ENCODE measurements at places on chromosomes 7 and 10.

GRCh38 chr7:147595042-147595441 lies 995.5 kb upstream of the C7orf33 start:
- DNase-seq, result no peak

GRCh38 chr7:35725280-35725680 lies 30.3 kb upstream of the HERPUD2 start:
- DNase-seq, result no peak

GRCh38 chr7:404812-405488 lies 114.7 kb downstream of the PDGFA start:
- no peak for DNase-seq

DNA sequence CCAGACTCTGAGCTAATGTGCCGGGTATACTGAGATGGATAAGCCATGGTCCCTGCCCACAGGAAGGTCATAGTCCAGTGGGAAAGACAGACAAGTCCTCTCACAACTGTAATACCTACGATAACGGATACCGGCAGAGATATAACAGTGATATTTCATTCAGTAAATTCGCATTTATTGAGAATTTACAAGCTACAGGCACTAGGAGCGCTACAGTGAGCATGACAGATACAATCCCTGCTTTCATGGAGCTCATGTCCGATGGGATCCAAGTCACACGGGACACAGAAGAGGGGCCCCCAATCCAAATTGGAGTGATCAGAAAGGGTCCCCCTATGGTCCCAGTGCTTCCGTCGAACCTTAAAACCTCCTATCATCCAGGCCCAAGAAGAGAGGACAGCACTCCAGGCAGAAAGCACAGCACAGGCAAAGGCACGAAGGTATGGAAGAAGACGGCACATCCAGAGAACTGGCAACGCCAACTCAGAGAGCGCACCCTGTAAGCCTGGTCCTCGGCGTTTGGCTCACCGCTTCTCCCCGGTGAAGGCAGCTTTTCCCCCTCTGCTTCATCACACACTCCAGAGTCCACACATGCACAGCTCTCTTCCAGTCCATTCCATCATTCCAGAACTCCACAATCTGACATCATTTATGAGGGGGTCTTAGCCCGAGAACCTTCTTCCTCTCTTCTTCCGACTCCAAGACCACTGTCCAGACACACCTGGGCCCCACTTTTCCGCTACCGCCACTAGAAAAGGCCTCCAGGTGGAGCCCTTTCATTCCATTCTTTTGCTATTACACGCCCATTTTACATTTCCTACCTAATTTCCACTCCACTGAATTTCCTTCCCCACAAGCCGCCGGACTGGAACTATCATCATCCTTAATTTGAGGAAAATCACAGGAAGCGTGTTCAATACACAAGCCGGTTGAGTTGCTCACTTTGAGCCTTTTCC lies 47.8 kb upstream of the NKX2-3 start:
- DNase-seq, result peak; percentile 45

DNA sequence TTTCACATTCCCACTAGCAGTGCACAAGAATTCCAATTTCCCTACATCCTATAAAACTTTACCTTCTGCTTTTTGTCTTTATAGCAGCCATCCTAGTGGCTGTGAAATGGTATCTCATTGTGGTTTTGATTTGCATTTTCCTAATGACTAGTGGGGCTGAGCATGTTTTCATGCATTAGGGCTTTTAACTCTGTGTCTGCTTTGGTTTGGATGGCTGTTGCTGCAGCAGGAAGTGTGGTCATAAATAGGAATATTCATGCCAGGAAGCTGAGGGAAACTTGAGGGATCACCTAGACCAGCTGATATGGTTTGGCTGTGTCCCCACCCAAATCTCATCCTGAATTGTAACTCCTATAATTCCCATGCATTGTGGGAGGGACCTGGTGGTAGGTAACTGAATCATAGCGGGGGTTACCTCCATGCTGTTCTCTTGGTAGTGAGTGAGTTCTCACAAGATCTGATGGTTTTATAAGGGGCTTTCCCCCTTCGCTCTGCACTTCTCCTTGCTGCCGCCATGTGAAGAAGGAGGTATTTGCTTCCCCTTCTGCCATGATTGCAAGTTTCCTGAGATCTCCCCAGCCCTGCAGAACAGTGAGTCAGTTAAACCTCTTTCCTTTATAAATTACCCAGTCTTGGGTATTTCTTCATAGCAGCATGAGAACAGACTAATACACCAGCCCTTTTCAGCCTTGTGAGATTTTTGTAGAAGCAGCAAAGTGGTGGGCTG lies 181.8 kb upstream of the PITRM1 start:
- DNase-seq, result no peak

GRCh38 chr7:142579946-142580345 lies 169.3 kb upstream of the PRSS1 start:
- DNase-seq, result peak; percentile 25

DNA sequence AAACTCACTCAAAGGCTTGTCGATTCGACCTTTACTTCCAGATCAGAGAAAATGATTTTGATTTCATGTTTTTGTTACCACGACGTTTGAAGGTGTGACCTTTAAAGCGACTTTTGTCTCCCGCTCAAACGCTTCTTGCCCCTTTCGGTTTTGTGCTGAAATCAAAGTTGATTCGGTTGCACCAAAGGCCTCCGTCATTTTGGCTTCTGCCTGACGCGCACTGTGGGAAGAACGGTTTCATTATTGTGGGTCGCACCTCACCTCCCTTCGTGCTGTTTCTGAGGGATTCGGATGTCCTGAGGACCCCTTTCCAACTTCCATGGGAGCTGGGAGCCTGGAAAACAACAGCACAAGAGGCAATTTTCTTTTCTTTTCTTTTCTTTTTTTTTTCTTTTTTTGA lies 176.9 kb downstream of the DNAJB6 start:
- no peak for DNase-seq

- no peak for DNase-seq
These were observed 48.0 kb upstream of the RASGEF1A start for GRCh38 chr10:43314626-43315495.

DNA sequence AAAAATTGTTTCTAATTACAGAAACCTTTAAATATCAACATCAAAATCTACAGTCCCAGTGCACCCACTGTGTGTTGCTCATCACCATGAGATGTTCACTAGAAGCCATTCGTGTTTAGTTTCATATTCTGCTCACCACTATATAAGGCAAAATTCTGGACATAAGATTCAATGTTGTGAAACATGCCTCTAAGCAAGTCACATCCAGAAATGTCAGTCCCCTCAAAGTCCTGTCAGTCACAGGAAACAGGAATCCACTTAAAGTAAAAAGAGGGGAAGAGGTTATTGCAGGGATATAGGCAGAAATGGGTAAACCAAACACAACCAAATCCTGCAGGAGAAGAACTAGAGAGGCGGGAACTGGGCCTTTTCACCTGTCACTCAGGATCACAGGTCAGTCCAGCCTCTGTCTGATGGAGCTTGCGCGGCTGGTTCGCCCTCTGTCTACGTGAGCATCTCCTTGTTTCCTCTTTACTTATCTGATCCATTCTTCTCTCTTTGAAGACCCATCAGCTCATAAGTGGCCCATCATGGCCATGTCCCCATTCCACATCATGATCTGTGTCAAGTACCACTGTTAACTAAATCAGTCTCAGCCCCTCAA lies 58.4 kb downstream of the MYPN start:
- DNase-seq, result no peak

- no peak for DNase-seq
These were observed 66.0 kb upstream of the ANKRD1 start for GRCh38 chr10:90986870-90987269.

DNA sequence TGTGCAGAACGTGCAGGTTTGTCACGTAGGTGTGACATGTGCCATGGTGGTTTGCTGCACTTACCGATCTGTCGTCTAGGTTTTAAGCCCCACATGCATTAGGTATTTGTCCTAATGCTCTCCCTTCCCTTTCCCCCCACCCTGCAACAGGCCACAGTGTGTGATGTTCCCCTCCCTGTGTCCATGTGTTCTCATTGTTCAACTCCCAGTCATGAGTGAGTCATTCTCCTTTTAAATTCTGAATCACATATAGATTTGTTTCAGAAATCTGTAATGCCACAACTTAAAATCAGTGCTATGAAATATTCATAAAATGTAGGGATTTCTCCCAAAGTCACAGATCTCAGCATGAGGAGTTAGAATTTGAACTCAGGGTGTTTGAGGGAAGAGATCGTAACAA lies 552.5 kb upstream of the MBL2 start:
- DNase-seq, result no peak

- no peak for DNase-seq
These were observed 10.3 kb upstream of the ZNF273 start for GRCh38 chr7:64892666-64893309.

DNA sequence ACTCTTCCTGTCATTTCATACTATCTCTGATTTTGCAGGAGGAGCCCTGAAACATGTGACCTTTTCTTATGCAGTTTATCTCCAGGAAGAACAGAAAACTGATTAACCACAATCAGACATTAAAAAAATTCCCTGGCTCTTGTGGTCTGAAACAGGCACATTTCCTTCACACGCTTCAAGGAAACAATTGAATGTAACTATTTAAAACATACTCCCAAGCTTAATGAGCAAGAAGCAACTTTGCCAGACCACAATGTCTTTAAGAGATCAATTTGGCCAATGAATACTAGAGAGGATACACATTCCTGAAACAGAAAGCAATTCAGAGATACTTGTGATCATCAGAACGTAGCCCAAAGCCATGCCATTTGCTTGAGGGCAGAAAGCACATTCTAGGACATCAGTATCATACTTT lies 65.8 kb downstream of the PIP4K2A start:
- DNase-seq, result no peak

- no peak for DNase-seq
These were observed 36.7 kb upstream of the BTBD16 start for GRCh38 chr10:122234416-122234815.

- DNase-seq, result peak; percentile 28
These were observed 12.5 kb downstream of the ITGB8 start for GRCh38 chr7:20343205-20343604.

DNA sequence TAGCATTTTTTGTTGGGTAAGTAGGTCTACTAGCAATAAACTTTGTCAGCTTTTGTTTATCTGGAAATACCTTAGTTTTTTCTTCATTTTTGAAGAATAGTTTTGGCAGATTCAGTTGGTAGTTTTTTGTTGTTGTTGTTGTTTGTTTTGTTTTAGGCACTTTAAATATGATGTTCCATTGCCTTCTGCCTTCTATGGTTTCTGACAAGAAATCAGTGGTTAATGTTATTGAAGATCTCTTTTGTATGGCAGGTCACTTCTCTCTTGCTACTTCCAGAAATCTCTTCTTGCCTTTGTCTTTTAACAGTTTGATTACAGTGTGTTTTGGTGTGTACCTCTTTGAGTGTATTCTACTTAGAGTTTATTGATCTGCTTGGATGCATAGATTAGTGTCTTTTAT lies 41.8 kb upstream of the ZNF365 start:
- DNase-seq, result no peak

- DNase-seq, result no peak
These were observed 53.7 kb downstream of the HACD1 start for GRCh38 chr10:17563452-17563851.

GRCh38 chr10:86678999-86679792 lies 10.9 kb downstream of the LDB3 start:
- DNase-seq, result no peak

GRCh38 chr10:71065659-71066058 lies 146.7 kb upstream of the UNC5B start:
- no peak for DNase-seq

DNA sequence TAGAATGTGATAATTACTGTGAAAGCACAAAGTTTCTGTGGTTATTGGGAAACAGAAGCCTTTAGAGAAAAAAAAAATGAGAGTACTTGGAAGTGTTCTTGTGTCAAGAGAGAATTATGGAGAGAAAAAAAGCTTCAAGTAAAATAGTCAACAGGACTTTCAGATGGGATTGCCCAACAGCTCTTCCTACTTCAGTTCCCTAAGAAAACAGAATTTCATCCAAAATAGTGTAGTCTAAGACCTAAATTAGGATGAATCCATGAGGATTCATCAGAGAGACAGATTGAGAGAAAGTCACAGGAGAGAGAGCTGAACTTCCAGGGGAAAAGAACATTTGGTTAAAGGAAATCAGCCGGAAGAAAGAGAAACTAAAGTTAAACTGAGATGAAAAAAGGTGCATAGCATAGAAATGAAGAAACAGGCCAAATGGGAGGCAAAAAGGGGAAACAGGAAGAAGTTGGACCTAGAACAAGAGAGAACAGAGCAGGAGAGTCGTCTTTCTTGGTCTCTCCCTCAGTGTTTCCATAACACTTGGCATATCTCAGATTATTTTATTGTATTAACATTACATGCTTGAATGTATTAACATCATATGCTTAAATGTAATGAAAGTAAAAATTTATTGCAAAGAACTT lies 2.5 kb downstream of the SCIN start:
- DNase-seq, result no peak

GRCh38 chr7:68224041-68224741 lies 1227.6 kb downstream of the TYW1 start:
- peak; percentile 7 for DNase-seq

GRCh38 chr7:105388356-105389087 lies at the start of gene SRPK2:
Gene SRPK2 (minus strand): TSS chr7:105388921.
- DNase-seq, result peak; percentile 68

DNA sequence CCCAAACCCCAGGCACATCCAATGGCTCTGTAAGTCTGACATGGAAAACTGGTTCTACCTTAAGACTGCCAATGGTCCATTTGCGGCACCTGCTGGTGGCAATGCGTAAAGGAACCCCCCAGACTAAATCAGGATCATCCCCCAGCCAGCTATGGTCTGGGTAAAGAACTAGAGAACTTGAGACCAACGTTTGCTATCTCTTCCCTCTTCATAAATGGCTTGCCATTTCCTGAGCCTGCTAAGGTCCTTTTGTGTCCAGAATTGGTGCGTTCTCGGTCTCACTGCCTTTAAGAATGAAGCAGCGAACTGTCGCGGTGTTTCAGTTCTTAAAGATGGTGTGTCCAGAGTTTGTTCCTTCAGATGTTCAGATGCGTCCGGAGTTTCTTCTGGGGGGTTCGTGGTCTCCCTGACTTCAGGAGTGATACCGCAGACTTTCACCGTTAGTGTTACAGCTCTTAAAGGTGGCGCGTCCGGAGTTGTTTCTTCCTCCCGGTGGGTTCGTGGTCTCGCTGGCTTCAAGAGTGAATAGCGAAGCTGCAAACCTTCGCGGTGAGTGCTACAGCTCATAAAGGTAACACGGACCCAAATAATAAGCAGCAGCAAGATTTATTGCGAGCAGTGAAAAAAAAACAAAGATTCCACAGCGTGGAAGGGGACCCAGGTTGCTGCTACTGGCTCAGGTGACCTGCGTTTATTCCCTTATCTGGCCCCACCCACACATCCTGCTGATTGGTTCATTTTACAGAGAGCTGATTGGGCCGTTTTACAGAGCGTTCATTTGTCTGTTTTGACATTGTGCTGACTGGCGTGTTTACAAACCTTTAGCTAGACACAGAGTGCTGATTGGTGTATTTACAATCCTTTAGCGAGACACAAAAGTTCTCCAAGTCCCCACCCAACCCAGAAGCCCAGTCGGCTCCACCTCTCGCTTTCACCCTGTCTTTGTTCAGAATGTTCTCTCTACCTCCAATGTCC lies 95.4 kb downstream of the ELMO1 start:
- peak; percentile 57 for DNase-seq

DNA sequence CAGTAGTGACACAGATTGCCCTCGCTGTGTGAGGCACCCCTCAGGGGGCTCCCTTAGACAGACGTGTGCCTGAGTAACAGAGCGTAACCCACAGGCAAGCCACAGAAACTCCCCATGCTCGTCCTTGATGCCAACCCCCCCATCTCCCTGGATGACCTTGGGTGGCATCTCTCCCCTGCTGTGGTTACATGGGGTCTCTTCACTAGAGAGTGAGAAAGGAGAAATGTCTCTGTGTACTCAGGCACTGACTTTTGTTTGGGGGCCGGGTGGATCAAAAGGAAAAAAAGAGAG lies 1.1 kb upstream of the ASB10 start:
- DNase-seq, result no peak
